Natural killer cell treated with Interleukin-12 subunit alpha and Interleukin-12 subunit beta and Interleukin-15 and Interleukin-18, amount 100 ng/mL, for 72 hours (primary cell): ENCODE measurements at places on chromosomes 6 and 20.
A peak's percentile ranks its signal among the peaks of the same experiment; 100 is the strongest.

DNA sequence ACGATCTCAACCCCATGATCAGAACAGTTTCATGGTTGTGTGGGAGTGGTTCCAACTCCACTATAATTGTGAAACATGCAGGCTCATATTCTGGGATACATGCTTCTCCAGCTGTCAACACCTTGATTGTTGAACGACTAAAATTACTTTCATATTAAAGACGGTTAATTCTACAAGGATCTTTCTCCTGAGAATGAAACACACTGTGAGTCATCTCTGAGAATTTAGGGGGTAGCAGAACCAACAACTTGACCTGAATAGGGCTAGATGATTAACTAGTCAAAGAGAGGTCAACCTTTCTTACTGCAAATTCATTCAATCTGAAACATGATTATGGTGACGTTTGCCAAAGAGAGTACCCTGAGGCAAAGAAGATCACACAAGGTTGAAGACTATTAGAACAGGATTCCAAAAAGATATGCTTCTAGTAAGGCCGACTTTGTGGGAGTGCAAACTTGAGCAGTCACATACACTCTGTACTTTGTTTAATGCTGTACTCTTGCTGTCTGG, 175.2 kb upstream of the CITED2 start:
- no peaks in the 10 kb centered on the region for H3K36me3 ChIP-seq
- no peak overlapping the region for H3K4me3 ChIP-seq
- H3K27me3 ChIP-seq, result peaks cover 3% of the 10 kb centered on the region
- H3K27ac ChIP-seq, result no peak overlapping the region
- H3K4me1 ChIP-seq, result no peaks in the 10 kb centered on the region
- no peak for DNase-seq

- DNase-seq, result no peak
- H3K27ac ChIP-seq, result no peak overlapping the region
- H3K36me3 ChIP-seq, result no peaks in the 10 kb centered on the region
- no peaks in the 10 kb centered on the region for H3K27me3 ChIP-seq
- H3K4me3 ChIP-seq, result no peak overlapping the region
Measured at GRCh38 chr6:26270486-26270861, 94.5 kb upstream of the BTN3A2 start.

DNA sequence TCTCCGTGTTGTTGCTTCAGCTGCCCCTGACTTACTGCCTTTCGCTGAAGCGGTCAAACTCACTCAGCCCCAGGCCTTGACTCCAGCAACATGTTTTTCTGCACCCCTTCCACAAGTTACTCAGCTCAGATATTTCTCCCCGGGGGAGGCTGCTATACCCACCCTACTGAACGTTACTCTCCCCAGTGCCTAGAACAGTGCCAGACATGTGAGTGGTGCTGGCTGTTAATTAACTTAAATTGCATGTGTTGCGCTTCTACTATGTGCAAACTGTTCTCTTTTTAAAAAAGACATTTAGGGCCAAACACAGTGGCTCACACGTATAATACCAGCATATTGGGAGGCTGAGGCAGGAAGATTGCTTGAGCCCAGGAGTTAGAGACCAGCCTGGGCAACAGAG, 41.2 kb upstream of the DOK5 start:
- no peak overlapping the region for H3K27ac ChIP-seq
- H3K27me3 ChIP-seq, result no peaks in the 10 kb centered on the region
- no peak overlapping the region for H3K4me3 ChIP-seq
- H3K4me1 ChIP-seq, result no peaks in the 10 kb centered on the region

GRCh38 chr6:14596410-14596809, 478.8 kb downstream of the CD83 start:
- no peak for DNase-seq
- H3K4me3 ChIP-seq, result no peak overlapping the region
- peaks cover 6% of the 10 kb centered on the region for H3K36me3 ChIP-seq
- H3K27ac ChIP-seq, result no peak overlapping the region

DNA sequence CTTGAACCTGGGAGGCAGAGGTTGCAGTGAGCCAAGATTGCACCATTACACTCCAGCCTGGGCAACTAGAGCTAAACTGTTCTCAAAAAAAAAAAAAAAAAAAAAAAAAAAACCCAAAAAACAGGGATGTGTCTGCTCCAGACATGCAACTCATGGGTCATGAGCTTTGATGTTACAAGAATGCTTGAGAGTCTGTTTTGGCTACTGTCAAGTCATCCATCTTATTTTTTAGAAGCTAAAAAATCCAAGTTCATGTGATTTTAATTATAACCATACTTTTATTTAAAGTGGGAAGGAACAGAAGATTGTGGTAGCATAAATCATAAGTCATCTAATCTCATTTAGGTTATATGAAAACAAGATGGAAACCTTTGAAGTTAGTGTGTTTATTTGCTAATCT, 120.6 kb downstream of the PDE7B start:
- H3K36me3 ChIP-seq, result no peaks in the 10 kb centered on the region
- no peak overlapping the region for H3K27ac ChIP-seq
- no peaks in the 10 kb centered on the region for H3K4me1 ChIP-seq
- H3K4me3 ChIP-seq, result no peak overlapping the region
- peaks cover 15% of the 10 kb centered on the region for H3K27me3 ChIP-seq

DNA sequence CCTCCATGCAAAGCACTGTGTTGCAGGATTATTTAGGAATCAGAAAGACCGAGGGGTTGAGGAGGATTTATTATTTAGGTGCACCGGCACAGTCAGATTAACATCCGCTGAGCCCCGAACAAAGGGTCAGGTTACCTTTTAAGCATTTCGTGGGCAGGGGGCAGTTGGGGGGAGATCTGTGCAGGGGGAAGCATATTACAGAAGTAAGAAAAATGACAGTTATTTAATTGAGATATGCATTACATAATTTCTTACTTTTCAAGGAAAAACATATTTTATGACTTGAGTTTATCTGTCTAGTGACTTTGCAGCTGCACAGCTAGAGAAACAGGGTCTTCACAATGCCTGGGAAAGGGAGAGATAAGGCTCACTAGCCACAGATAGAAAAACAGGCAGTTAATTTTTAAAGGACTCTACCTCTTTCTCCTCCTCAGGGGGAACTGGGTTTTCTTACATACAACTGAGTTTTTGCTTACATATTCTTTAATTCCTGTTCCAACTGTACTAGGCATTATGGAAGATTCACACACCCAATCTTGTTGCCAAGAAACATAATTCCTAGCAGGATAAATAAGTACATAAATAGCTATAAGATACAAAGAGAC, 1.7 kb upstream of the HINT3 start:
- no peaks in the 10 kb centered on the region for H3K36me3 ChIP-seq
- H3K27ac ChIP-seq, result peak overlapping the region; percentile 2
- peak overlapping the region; percentile 37 for H3K4me3 ChIP-seq
- peaks cover 12% of the 10 kb centered on the region for H3K27me3 ChIP-seq

- H3K4me3 ChIP-seq, result no peak overlapping the region
- H3K27ac ChIP-seq, result no peak overlapping the region
- no peaks in the 10 kb centered on the region for H3K4me1 ChIP-seq
- no peaks in the 10 kb centered on the region for H3K27me3 ChIP-seq
Measured at GRCh38 chr20:9330151-9330550, 184.2 kb upstream of the LAMP5 start.

DNA sequence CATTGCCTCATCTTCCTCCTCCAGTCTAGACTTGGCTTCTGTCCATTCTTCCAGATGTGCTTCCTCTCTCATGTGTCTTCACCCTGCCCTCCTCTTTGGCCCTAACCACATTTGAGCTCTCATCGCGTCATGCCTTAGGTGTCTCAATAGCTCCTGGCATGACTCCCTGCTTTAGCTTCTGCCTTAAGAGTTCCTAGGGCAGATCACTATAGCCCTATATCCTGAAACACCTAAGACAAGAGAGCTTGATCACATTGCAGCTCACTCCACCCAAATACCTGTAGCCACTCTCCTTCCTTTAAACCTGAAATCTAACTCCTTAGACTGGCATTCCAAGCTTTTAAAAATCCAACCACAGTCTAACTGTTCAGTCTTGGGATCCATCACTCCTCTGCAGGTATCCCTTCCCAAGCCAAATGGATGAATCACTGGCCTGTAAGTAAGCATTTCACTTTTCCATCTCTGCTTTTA, 69.0 kb upstream of the STXBP5 start:
- H3K4me3 ChIP-seq, result no peak overlapping the region
- no peak for DNase-seq
- H3K27ac ChIP-seq, result no peak overlapping the region
- no peaks in the 10 kb centered on the region for H3K4me1 ChIP-seq
- no peaks in the 10 kb centered on the region for H3K36me3 ChIP-seq
- H3K27me3 ChIP-seq, result peaks cover 17% of the 10 kb centered on the region

DNA sequence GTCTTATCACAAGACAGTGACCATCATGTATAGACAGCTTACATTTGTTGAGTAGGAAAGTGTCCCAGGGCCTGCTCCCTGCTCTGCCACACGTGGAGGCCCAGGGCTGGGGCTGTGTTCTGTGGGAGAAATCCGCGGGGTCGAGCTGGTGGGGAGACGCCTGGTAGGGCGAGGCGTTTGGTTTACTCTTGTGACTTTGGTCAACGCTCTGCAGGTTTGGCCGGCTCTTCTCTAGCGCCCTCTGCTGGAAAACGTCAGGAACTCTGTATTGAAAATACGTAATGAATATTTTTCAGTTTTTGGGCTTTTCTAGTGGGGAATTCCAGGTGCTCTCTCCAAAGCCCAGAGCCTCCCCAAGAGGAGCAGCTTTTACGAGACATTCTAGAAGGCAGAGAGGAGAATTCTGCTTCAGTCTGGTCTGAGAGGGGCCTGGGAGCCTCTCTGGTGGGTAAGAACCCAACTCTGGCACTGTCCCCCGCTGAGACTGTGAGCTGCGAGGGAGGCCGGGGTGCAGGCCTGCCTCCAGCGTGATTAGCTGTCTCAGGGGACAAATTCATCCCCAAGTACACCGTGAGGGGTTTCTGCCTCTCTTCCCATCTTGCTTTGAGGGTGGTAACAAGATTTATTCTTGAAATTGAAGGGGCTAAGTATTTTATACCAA, 112.6 kb upstream of the RALGAPA2 start:
- no peaks in the 10 kb centered on the region for H3K4me1 ChIP-seq
- peaks cover 8% of the 10 kb centered on the region for H3K27me3 ChIP-seq
- no peaks in the 10 kb centered on the region for H3K36me3 ChIP-seq
- H3K27ac ChIP-seq, result no peak overlapping the region
- DNase-seq, result peak; percentile 77
- H3K4me3 ChIP-seq, result no peak overlapping the region

DNA sequence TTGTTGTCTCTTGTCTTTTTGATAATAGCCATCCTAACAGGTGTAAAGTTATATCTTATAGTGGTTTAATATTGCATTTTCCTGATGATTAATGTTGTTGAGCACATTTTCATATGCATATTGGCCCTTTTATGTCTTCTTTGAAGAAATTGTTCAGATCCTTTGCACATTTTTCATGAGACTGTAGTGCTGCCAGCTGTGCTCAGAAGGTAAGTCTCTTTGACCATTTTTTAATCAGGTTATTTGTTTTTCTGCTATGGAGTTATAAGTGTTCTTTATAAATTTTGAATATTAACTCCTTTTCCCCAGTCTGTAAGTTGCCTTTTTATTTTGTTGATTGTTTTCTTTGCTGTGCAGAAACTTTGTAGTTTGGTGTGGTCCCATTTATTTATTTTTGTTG, 55.8 kb upstream of the ZNF184 start:
- H3K27ac ChIP-seq, result no peak overlapping the region
- peaks cover 24% of the 10 kb centered on the region for H3K27me3 ChIP-seq
- no peak overlapping the region for H3K4me3 ChIP-seq
- H3K36me3 ChIP-seq, result no peaks in the 10 kb centered on the region
- no peaks in the 10 kb centered on the region for H3K4me1 ChIP-seq

DNA sequence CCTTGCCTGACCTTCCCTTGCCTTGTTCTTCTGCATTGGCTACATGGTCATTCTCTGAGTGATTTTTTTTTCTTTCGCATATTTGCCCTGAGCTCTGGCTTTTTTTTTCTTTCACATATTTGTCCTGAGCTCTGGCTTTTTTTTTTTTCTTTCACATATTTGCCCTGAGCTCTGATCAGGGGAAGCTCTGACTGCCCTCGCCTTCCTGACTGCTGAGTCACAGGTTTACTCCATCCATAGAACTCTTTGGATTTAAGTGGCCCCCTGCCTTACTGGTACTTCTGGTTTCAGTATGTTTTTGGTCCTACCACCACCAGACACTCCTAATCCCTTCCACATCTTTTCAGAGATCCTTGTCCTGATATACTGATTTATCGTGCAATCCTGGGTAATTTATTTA, 201.1 kb downstream of the OGFRL1 start:
- H3K27me3 ChIP-seq, result no peaks in the 10 kb centered on the region
- H3K36me3 ChIP-seq, result no peaks in the 10 kb centered on the region
- H3K27ac ChIP-seq, result no peak overlapping the region
- no peak overlapping the region for H3K4me3 ChIP-seq
- DNase-seq, result no peak

- DNase-seq, result no peak
- no peaks in the 10 kb centered on the region for H3K27me3 ChIP-seq
- H3K4me1 ChIP-seq, result peaks cover 52% of the 10 kb centered on the region
- H3K36me3 ChIP-seq, result peaks cover 6% of the 10 kb centered on the region
- peak overlapping the region; percentile 29 for H3K27ac ChIP-seq
Measured at GRCh38 chr6:157107915-157108651, 215.2 kb downstream of the TMEM242 start.

- H3K4me3 ChIP-seq, result no peak overlapping the region
- no peak for DNase-seq
- no peak overlapping the region for H3K27ac ChIP-seq
- H3K36me3 ChIP-seq, result peaks cover 7% of the 10 kb centered on the region
- no peaks in the 10 kb centered on the region for H3K27me3 ChIP-seq
Measured at GRCh38 chr6:125888989-125889656, 67.4 kb upstream of the HINT3 start.

DNA sequence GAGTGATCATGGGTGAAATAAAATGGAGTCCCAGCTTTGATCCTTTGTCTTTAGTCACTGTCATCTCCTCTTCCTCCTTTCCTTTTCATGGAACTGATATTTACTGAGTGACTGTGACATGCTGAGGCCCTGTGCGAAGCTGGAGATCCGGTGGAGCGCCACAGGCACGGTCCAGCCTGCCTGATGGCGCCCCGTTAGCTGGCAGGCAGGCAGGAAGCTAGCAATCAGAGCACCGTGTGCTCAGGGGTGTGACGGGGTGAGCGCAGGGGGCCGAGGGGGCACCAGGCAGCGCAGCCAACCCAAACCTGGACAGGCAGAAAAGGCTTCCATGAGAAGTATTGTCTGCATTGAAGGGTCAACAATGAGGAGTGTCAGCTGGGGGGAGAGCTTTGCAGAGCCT, 100.2 kb upstream of the AKAP12 start:
- H3K27ac ChIP-seq, result no peak overlapping the region
- peaks cover 7% of the 10 kb centered on the region for H3K27me3 ChIP-seq
- no peaks in the 10 kb centered on the region for H3K4me1 ChIP-seq
- DNase-seq, result no peak
- no peak overlapping the region for H3K4me3 ChIP-seq

DNA sequence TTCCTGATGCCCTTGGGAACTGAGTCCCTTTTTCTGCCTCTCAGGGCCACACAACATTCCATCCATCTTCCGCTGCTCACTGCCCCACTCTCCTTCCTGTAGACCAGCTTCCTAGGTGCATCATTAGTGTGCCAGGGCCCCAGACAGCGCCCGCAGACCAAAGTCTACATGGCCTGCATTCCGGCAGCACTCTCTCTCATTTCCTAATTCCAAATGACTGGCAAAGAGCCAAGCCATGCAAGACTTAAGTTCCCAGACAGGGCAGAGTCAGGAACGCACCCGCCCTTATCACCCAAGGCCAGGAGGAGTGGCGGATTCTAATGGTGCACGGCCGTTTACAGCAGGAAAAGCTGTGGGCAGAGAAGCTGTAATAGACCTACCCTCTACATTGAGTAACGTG, 159.8 kb upstream of the ARID1B start:
- H3K4me3 ChIP-seq, result no peak overlapping the region
- H3K27me3 ChIP-seq, result peaks cover 18% of the 10 kb centered on the region
- H3K36me3 ChIP-seq, result peaks cover 17% of the 10 kb centered on the region
- no peaks in the 10 kb centered on the region for H3K4me1 ChIP-seq
